ENCODE measurements at places on chromosomes 2 and 18.

DNA sequence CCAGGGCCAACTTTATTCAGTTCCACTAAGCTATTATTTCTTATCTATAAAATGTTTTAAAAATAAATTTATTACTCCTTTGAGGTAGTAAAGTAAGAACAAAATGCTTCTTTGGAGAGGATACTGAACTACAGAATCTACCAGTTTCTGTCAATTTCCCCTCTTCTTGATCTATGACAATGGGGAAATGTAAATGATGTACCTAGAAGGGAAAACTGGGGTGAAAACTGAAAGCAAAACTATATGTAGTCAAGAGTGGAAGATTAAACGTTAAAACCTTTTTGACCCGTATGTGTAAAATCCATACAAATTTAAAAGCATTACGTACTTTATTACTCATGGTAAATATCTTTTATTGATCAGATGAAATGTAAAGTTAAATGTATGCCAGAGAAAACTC lies 1287.8 kb upstream of the TMEFF2 start:
- no peak for DNase-seq

- no peak for DNase-seq
These were observed 9.3 kb downstream of the IL1F10 start for GRCh38 chr2:113076954-113077669.

- no peak for DNase-seq
These were observed 393.8 kb upstream of the CYRIA start for GRCh38 chr2:17059458-17059857.

DNA sequence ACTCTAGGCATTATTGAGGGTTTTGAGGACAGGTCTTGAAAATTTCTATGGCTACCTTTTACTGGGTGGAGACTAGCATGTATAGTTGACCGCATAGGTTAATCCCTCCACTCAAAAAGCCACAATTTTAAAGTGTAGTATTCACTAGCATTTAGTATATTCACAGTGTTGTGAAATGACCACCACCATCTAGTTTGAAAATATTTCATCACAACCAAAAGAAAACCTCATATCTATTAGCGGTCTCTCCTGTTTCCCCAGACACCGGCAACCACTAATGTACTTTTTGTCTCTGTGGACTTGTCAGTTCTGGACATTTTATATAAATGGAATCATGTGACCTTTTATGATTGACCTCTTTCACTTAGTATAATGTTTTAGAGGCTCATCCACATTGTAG lies 53.9 kb downstream of the MSH2 start:
- no peak for DNase-seq

- no peak for DNase-seq
These were observed 87.4 kb downstream of the EML4 start for GRCh38 chr2:42256505-42256904.

GRCh38 chr2:105768176-105768575 lies 23.5 kb downstream of the NCK2 start:
- no peak for DNase-seq

GRCh38 chr2:182767578-182767977 lies 51.5 kb downstream of the DNAJC10 start:
- DNase-seq = no peak

DNA sequence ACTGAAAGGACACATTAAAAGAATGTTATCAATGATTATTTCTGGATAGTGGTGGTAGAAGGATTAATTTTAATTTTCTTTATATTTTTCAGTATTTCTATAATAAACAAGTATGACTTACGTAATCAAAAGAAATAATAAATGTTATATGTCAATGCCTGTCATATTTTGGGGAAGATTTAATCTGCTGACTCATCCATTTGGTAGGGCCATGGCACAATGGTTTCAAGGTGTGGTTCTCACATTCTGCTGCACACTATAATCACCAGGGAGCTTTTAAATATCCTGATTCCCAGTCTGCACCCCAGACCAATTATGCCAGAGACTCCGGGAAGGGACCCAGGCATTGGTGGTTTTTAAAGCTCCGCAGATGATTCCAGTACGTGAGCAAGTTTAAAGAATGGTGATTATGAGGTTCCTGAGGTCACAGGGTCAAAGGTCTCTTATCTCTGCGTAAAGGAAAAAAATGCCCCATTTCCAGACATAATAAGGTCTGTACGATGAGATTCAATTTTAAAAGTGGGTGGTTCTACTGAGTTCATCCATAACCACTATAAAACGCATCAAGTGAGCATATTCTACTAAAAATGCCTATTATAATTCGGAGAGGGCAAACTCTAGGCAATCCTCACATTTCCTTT lies 27.2 kb downstream of the WIPF1 start:
- DNase-seq = no peak

DNA sequence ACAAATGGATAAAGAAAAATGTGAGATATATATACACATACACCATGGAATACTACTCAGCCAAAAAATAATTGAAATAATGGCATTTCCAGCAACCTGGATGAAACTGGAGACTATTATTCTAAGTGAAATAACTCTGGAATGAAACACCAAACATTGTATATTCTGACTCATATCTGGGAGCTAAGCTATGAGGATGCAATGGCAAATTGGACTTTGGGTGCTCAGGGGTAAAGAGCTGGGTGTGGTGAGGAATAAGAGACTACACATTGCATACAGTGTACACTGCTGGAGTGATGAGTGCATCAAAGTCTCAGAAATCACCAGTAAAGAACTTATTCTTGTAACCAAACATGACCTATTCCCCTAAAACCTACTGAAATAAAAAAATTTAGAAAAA lies 636.0 kb upstream of the LRATD1 start:
- DNase-seq = no peak

DNA sequence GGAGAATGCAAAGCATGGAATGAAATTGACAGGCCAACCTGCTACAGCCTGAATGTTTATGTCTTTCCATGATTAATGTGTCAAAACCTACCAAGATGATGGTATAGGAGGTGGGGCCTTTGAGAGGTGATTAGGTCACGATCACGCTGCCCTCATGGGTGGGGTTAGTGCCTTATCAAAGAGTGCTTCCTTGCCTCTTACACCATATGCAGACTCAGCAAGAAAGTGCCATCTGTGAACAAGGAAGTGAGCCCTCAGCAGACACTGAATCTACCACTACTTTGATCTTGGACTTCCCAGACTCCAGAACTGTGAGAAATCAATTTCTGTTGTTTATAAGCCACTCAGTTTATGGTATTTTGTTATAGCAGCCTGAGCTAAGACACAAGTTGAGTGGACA lies 147.5 kb upstream of the BCL2L11 start:
- DNase-seq = no peak

GRCh38 chr2:216371721-216372702 lies at the start of gene MARCHF4:
TSS of gene MARCHF4 (minus strand) at chr2:216372483. CDS start at chr2:216370260, 2,223 bp downstream.
- DNase-seq = peak; percentile 40

DNA sequence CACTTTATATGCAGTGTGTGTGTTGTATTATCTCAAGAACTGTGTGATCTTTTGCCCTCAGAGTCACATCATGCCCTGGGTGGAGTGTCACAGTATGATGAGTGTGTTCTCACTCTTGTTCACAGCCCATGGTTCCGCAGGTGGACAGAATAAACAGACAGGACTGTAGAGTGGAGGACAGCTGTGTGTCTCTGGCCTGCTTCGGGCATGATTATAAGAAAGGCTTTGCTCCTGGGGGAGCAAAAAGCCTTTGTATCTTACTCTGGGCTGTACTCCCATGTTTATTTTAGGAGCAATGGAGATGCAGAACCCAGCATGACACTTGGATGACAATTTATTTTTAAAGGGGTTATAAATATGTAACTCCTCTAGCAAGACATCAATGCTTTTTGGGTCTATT lies 371.7 kb upstream of the MEX3C start:
- no peak for DNase-seq

GRCh38 chr2:34652636-34653035 lies 1053.5 kb upstream of the FAM98A start:
- no peak for DNase-seq

GRCh38 chr2:65722028-65722778 lies 289.8 kb upstream of the SPRED2 start:
- no peak for DNase-seq

- no peak for DNase-seq
These were observed 5.3 kb upstream of the PAX3 start for GRCh38 chr2:222303828-222304736.

GRCh38 chr2:127678991-127679390 lies 3.7 kb upstream of the LIMS2 start:
- DNase-seq = no peak

GRCh38 chr2:213353419-213353818 lies 69.2 kb downstream of the SPAG16 start:
- no peak for DNase-seq

DNA sequence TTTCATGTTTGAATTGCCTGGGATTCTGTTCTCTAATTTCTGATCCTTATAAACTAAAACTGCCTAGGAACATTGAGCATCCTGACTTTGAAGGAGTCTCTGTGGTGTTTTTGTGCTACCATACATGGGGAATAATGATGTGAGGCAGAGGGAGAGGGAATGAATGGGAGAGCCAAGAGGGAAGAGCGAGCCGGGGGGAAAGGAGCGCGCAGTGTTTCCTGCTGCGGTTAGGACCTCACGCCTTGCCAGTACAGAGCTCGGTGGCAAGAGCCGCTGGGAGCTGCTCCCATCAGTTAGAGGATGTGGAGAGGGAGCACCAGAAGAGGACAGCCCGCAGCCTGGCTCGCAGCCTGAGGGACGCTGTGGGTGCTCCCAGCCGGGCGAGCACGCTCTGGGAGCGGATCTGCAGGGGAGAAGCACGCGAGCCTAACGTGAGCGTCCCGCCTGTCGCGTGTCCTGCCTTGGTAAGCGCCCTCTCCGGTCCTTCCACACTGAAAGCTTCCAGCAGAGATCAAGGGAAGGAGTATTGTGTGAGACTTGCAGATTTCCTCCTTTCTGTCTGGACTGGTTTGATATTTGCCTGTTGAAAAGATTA lies 114.7 kb downstream of the FAM210A start:
- no peak for DNase-seq

- no peak for DNase-seq
These were observed 10.5 kb upstream of the SMIM21 start for GRCh38 chr18:75437979-75438378.

GRCh38 chr2:239820836-239821693 lies 204.1 kb downstream of the NDUFA10 start:
- DNase-seq = no peak

DNA sequence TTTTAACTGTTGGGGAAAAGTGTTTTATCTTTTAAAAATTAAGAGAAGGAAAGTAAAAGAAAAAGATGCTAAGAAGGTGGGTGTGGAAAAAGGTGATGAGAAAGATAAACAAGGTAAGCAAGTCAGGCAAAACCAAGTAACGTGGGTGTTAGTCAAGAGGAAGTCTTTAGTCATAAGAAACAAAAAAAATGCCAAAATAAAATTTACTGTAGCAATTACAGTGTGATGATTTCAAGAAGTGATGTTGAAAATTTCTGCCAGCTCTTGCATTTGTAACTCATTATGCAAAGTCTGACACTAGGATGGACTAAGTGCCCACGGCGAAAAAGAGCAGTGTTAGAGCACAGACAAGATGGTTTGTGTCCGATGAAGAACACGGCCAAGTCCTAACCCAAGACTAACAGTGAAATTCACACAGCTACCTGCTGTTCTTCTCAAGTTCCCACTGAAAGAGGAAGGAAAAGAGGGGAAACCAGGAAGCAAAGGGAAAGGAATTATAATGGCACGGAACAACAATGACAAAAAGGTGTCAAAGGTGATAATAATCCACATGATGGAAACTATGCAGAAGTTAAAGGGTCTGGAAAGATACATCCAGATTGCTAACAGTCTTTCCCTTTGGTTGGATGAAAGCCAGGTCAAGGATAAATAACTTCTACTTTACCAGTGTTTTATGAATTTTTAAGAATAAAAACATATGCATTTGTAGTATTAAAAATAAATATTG lies 34.1 kb downstream of the NOL10 start:
- DNase-seq = no peak

- DNase-seq = no peak
These were observed 58.4 kb downstream of the TXNL1 start for GRCh38 chr18:56580026-56580425.

GRCh38 chr18:42126586-42126985 lies 171.6 kb downstream of the PIK3C3 start:
- DNase-seq = no peak

DNA sequence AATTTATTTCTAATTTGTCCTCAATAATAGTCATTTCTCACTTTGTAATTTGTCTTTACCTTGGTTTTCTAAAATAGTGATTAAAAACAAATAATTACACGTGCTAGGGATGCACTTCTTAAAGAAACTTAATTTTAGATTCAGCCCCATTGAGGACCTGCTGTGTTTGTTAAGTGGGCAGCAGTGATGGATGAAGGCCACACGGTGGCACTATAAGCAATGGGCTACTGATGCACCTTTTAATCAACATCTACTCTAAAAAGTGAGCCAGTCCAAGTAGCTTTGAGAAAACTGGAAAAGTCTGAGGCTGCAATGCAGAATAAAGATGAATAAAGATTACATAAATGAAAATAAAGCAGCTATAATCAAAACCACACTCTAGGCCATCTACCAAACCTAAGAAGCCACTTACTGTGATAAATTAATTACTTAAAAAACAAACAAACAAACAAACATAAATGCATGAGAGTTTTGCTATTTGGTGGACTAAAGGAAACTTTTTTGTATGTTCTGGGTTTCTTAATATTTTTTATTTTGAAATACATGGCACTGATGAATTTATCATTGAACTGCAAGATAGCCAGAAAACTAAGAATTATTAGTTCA lies 89.3 kb downstream of the PDE11A start:
- DNase-seq = no peak

GRCh38 chr18:48594471-48595094 lies 55.8 kb downstream of the CTIF start:
- DNase-seq = no peak

DNA sequence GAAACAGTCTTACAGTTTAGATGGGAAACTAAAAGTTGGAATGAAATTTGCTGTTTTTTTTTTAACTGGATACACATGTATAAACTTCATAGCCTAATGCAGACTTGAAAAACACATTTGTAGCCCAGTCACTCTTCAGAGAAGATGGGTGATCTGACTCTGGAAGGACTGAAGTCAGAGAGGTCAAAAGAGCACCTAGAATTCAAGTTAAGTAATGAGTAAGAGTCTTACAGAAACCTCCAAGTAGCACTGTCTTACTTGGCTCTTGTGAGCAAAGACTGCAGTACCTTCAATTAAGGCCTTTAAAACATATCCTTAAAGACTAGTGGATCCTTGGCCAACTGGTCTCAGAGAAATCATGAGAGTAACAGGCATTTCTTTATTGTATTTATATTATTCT lies 41.9 kb downstream of the TRAPPC8 start:
- no peak for DNase-seq

DNA sequence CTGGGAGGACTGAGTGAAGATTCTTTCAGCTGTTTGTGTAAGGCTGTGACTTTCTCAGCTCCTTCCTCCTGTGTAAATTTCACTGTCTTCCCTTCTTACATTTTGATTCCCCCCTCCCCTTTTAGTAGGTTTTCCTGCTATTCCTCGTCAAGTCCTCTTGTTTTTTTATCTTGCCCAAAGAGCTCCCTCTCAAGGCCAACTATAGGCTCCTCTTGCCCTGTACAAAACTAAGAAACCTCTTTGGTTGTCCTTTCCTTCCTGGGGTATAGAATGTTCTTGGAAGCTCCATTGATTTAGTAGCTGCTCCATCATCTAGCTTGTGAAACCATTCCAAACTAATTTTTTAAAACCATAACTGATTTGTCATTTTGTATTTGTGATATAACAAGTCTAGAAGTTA lies 7.3 kb downstream of the CCDC121 start:
- DNase-seq = no peak

GRCh38 chr18:59940068-59940467 lies 40.3 kb downstream of the PMAIP1 start:
- DNase-seq = no peak

- DNase-seq = no peak
These were observed 18.7 kb downstream of the SMIM21 start for GRCh38 chr18:75408554-75409506.

Measured in stimulated activated CD8-positive, alpha-beta memory T cell treated with anti-CD3 and anti-CD28 coated beads, Interleukin-12 subunit alpha, Interleukin-12 subunit beta, amount 100 ng/mL, for 4 hours (primary cell).